ENCODE measurements at places on chromosomes 5 and 9.

- no peak for DNase-seq
Observed at GRCh38 chr9:79551586-79551985, 20.2 kb upstream of the TLE4 start.

DNA sequence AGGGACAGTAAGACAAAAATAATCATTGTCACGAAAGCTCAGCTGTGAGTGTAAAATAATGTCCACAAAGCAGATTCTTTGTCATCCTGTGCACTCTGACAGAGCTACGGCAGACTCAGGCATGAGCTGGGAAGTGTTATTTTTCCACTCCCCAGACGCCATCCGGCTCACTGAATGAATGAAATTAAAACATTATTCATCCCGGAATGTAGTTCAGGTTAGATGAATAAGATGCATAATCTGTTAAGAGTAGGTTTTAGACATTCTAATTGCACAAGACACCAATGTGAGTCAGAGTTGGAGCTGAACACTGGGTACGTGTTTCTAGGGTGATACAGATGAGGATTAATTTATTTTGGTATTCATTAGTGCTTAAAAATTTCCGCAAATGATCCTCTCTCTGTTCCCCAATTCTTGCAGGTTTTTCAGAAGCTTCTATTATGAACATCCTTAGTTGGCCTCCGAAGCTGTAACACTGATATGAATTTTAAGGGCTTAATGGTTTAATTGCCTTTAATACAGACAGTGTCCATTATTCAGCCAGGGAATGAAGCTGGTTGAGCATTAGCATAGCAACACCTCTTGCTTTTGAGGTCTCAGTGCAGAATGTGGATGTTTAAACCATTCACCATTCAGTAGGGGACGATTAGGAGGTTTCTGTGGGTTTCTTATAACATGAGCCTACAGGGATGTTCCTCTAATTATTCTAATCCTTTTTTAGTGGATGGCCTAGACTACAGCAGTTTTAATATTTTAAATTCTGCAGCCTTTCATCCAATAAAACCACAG lies 65.6 kb upstream of the FRRS1L start:
- DNase-seq = no peak

DNA sequence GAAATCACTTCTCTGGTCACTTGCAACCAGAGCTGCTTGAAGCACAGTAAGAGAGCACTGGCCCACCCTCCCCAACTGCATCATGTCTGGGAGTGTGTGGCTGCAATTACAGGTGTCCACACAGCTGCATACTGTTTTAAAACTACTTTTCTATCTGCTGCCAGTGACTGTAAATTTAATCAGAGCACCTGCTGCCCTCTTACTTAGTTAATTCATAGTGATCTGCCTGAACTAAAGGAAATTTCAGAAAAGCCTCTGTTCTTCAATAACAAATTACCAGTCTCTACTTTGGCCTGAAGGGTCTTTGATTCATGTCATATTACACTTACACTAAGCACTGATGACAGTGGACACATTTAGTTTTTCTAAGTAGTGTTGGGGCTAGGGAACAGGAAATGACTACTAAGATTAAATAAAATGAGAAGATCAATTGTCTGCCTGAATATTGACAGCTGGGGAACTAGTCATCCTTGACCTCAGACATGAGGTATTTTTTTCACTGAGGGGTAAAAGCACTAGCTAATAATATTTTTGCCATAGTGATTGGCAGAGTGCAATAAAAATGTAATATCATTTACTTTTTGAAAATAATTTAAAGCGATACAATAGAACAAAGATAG lies 788.9 kb upstream of the GRAMD2B start:
- DNase-seq = no peak

GRCh38 chr5:4640795-4641194 lies 499.3 kb upstream of the ADAMTS16 start:
- DNase-seq = no peak

DNA sequence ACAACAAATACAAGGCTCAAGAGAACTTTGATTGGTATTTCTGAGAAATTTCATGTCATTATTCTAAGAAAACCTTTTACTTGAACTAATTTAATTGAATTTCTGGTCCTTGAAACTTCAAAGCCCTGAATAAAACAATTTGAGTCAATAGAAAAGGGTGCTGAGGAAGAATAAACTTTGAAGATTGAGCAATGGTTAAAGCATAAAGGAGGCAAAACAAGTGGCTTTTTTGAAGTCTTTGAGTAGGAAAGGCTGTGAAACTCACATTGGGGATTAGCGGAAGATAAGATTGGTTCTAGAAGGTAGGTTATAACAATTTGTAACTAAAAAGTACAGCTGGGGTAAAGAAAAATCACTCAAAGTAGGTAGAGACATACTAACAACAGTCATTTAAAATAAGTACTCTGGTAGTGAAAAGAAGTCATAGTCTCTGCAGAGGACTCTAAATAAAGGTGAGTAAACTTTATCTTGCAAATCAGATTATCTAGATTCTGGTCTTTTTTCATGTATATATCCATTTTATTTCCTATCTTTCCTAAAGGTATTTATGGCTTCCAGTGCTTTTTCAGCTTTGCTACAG lies 6.4 kb upstream of the PLPP1 start:
- DNase-seq = no peak

- peak; percentile 62 for DNase-seq
Observed at GRCh38 chr5:2038321-2039179, 155.8 kb upstream of the IRX4 start.

DNA sequence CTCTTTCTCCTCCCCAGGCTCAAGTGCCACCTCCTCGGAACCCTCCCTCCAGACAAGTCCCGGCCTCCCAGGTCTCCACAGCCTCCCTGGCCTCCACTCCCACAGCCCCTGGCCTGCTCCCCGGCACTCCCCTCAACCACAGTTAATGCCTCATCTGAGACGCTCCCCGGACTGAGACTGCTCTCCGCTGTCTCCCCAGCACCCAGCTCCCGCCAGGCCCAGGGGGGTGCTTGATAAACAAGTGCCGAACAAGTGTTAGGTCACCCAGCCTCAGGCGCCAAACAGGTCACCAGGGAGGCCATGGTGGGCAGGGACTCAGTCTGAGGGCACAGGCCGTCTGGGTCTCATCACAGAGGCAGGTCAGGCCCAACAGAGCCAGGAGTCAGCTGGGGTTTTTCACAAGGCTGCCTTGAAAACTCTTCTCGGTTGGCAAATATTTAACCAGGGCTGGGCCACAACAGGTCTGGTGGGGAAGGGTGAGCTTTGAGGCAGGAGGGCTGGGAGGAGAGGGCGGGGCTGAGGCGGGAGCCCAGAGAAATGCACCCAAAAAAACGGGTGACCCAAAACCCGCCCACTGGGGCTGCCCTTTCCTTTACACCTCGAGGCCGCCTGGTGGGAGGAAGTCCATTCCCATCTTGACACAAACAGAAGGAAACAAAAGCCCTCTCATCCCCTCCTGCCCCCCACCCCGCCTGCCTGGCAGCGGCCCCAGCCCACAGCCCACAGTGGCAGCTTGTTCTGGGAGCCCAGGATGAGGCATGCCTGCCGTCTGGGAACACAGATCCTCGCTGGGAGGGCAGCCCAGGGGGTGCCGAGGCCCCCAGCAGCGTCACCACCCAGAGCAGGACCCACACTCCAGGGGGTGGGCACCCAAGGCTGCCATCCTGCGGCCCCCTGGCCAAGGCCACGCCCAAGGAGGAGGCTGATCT lies 66.6 kb upstream of the STXBP1 start:
- DNase-seq = no peak

GRCh38 chr5:113162770-113163169 lies 186.2 kb downstream of the DCP2 start:
- DNase-seq = no peak

DNA sequence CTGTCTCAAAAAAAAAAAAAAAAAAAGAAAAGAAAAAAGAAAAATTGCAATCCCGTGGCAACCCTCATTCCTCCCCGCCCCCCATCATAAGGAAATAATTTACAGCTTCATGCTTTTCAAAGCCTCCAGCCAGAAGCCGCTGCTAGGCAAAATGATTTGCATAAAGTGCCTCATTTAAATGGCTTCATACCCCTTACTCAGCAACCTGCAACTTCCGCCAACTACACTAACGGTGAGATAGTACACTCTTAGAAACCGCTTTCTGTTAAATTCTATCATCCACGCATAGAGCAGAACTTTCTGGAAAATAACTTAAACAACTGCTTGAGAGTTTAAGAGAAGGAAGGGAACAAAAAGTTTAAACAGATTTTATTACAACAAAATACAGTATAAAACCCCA lies 17.8 kb downstream of the SERINC5 start:
- DNase-seq = peak; percentile 28

DNA sequence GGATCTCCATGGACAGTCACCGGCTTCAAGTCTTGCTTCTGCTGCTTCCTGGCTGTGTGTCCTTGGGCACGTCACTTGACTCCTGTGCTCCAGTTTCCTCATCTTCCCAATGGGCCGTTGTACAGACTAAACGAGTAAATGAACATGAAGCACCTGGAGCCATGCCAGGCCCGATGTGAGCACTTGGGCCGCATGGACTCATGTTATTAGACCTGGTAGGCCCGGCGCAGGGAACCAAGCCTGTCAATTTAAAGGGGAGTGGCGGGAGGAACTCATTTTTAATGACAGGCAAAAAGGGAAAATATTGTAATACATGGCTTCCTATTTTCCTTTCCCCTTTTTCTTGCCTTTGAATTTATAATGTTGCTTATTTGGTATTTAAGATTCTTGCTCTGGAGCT lies 47.5 kb downstream of the TENT4A start:
- no peak for DNase-seq

DNA sequence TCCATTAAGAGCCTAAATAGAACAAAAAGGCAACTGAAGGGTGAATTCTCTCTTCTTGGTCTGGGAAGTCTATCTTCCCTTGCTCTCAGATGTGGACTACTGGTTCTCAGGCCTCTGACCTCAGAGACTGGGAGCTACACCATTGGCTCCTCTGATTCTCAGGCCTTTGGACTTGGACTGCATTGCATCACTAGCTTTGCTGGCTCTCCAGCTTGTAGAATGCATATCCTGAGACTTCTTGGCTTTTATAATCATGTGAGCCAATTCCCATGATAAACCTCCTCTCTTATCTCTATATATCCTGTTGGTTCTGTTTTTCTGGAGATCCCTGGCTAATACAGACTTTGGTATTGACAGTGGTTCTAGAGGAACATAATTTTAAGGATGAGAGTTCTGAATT lies 89.8 kb downstream of the PSAT1 start:
- DNase-seq = no peak

DNA sequence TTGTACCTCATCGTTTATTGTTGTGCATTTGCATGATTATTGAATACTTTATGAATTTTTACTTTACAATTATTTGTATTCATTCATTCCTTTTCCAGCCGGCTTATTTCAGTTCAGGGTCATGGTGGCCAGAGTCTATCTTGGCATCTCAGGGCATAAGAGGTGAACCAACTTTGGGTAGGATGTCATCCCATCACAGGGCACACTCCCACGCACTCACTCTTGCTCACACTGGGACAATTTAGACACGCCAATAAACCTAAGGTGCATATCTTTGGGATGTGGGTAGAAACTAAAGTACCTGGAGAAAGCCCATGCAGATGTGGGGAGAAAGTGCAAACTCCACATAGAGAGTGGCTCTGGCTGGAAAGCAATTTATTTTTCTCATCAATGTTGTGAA lies 158.1 kb upstream of the MAST4 start:
- DNase-seq = no peak

- DNase-seq = no peak
Observed at GRCh38 chr5:120690621-120691407, 226.7 kb downstream of the PRR16 start.

DNA sequence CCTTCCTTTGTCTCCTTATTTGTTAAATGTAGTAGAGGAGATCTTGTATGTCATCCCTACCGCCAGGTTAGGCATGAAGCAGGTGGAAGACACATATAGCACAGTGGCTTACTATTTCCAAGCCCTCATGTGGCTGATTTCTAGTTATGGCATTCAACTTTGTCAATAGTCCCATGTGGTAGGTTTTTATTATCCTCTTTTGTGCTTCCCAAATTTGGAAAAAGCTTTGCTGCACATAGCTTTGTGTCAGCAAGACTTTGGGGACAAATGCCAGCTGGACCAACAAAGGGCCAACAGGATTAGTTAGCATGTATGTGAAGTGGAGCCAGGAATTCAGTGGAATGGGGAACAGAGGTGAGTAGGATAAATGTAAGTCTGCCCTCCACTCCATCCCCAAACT lies 276.3 kb downstream of the PSAT1 start:
- no peak for DNase-seq

- no peak for DNase-seq
Observed at GRCh38 chr5:32475334-32476097, 31.0 kb upstream of the ZFR start.

GRCh38 chr9:23220957-23221356 lies 605.1 kb downstream of the ELAVL2 start:
- DNase-seq = no peak

GRCh38 chr9:21592063-21592338 lies 109.9 kb upstream of the IFNE start:
- no peak for DNase-seq

GRCh38 chr9:109117856-109118807 lies 1.6 kb downstream of the TMEM245 start:
- peak; percentile 57 for DNase-seq

- DNase-seq = no peak
Observed at GRCh38 chr5:17241635-17242034, 24.2 kb downstream of the BASP1 start.

GRCh38 chr9:113421726-113422125 lies 11.2 kb downstream of the C9orf43 start:
- no peak for DNase-seq

DNA sequence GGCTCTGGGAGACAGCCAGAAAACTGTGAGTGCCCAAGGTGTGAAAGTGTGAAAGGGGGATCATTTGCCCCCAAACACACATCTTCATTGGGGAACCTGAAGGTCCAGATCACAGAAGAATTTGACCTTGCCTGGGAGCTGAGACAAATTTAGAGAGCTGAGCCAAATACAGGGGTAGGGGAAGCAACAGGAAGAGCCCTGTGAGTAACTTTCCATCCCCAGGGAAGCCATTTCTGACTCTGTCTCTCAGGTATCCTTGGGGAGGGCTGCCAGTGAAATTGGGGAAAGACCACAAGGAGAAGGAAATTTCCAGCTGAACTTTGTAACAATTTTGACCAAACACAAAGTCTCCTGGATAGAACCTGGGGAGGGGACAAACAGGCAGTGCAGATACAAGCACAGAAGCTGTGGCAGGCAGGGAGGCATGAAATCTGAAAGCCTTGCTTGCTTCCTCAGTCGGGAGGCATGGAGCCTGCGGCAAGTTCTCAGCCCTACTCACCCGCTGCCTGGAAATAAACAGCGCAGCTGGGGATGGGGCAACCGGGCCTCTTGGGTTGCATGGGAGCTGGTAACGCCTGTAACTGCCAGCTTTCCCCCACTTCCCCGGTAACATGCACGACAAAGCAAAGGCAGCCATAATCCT lies 31.5 kb upstream of the ZCCHC9 start:
- DNase-seq = no peak

- DNase-seq = no peak
Observed at GRCh38 chr9:77731930-77732329, 83.8 kb upstream of the GNA14 start.

GRCh38 chr9:16871336-16872151 lies 1.1 kb upstream of the BNC2 start:
- no peak for DNase-seq

DNA sequence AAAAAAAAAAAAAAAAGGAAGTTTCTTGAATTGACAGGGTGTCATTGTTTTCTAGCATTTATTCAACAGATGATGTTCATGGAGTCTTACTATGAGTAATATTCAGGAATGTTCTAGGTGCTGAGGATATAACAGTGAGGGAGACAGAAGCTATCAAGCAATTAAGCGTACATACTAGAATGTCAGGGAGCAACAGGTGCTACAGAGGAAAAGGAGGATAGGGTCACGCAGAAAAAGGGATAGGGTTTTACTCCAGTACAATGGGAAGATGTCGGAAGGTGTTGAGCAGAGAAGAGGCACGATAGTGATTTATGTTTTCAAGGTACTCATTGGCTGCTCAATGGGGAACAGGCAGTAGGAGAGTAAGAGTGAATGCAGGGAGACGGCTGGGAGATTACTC lies 6.6 kb upstream of the RASGRF2 start:
- no peak for DNase-seq
